ENCODE measurements at places on chromosomes 3 and 15. TPM values are rescaled to one million over a fixed set of nuclear protein-coding genes. Genes with fewer than 3 reads are reported as not detected.

Gene ZKSCAN7
- total RNA-seq: 5.7 TPM

Gene RFT1
- total RNA-seq: 19.2 TPM

DNA sequence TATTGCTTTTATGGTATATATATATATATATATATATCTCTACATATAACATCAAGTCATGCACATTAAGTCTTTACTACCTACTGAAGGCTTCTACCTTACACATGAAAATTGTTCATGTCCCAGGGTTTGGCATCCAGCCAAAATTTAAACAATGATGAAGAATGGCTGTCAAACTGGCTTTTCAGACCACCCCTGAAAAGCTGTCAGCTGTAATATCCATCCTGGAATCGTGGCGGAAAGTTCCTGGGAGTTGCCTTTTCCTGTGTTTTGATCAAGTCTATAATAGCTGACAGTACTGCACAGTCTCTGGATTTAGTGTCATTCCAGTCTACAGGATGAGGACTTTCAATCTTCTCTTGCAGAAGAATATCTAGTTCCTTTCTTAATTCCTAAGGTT, 48.3 kb downstream of the DHX36 start:
- DNase-seq: no peak
- H3K4me1 ChIP-seq: no peaks in the 10 kb centered on the region
- H3K27ac ChIP-seq: no peak overlapping the region
- no peaks in the 10 kb centered on the region for H3K27me3 ChIP-seq
- peaks cover 68% of the 10 kb centered on the region for H3K36me3 ChIP-seq
- H3K4me3 ChIP-seq: no peak overlapping the region

DNA sequence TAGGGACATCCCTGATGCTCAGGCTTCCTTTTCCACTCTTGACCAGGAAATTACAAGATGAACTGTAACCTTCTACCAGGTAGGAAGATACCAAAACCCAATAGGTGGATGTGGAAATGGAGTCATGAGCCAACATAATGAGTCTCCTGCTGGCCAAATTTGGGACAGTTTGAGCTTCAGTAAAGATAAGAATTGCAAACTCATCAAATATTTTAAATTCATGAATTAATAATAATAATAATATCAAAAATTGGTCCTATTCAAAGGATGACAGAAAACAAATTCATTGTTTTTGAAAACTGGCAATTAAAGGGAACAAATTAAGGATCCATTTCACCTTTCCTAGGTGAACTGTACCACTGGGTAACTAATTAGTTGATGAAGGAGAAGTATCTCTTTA, 309.7 kb downstream of the NEK10 start:
- no peaks in the 10 kb centered on the region for H3K27me3 ChIP-seq
- no peak overlapping the region for H3K27ac ChIP-seq
- H3K4me3 ChIP-seq: no peak overlapping the region
- no peaks in the 10 kb centered on the region for H3K4me1 ChIP-seq
- no peaks in the 10 kb centered on the region for H3K36me3 ChIP-seq
- no peak for DNase-seq
